Fibroblast of mammary gland (primary cell): ENCODE measurements at places on chromosomes 1 and 21.

GRCh38 chr1:148353461-148354283, 129.4 kb downstream of the PPIAL4G start:
- DNase-seq: peak; percentile 82

- DNase-seq: no peak
These were observed 91.5 kb downstream of the SSBP3 start for GRCh38 chr1:54314696-54315095.

- DNase-seq: no peak
These were observed 110.9 kb downstream of the TOMM20 start for GRCh38 chr1:235017719-235018118.

- DNase-seq: peak; percentile 43
These were observed 12.5 kb upstream of the KCNA3 start for GRCh38 chr1:110687250-110687649.

DNA sequence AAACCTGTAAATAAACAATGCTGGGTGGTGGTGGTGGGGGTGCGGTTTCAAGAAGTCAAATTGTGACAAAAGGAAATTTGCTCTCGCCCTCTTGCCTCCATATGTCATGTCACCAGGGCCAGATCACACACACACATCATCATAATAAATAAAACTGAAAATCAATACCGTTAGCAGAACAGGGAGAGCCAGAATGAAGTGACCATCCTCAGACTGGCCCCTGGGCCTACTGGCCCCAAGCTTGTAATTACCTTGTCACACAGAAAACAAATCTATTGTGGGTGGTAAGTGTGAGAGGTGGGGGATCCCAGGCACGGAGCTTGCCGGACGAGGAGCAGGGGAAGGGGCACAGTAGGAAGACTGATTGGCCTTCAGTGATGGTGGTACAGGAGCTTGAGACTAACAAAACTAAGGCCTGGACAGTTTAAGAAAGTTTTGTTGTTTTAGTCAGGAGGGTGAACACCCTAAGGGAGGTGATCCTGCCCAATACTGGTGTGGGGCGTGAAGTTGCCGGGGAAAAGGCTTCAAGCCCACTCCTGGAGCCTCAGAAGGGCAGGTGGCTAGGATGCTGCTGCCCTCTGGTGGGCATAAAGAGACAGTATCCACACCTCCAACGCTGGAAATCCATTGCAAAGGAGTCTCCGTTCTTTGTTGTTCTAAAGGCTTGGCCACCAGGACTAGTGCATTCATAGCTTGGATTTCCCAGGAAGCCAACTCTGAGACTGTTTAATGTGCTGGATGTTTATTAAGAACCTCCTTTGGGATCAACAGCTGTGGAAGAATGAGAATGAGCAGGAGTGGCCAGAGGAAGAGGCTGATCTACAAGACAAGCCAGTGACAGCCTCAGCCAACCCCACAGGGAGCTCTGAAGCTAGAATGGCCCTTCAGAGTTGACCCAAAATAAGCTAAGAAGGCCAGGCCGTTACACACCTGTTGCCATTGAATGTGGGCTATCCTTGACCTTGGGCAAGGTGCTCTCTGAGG, 8.1 kb upstream of the C1orf216 start:
- peak; percentile 57 for DNase-seq

DNA sequence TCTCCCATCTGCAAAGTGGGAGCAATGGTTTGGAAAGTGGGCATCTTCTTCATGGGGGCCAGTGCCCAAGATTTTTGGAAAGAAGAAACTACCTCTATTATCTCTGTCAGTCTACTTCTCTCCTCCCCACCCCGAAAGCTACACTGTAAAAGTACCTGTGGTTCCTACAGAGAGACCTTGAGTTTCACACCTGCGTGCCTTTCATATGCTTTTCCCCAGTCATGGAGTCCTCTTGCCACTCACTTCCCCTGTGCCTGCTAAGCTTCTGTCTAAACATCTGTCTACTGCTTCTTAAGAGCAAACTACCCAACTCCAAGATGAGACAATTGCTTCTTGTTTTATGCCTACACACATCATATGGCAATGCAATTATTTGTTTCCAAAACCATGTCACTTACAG, 190.9 kb upstream of the L1TD1 start:
- no peak for DNase-seq

GRCh38 chr1:205369701-205370123, 13.0 kb upstream of the KLHDC8A start:
- no peak for DNase-seq

GRCh38 chr1:201108614-201109013, 3.6 kb downstream of the CACNA1S start:
- DNase-seq: no peak

GRCh38 chr1:100750005-100750885, 30.7 kb downstream of the VCAM1 start:
- no peak for DNase-seq

DNA sequence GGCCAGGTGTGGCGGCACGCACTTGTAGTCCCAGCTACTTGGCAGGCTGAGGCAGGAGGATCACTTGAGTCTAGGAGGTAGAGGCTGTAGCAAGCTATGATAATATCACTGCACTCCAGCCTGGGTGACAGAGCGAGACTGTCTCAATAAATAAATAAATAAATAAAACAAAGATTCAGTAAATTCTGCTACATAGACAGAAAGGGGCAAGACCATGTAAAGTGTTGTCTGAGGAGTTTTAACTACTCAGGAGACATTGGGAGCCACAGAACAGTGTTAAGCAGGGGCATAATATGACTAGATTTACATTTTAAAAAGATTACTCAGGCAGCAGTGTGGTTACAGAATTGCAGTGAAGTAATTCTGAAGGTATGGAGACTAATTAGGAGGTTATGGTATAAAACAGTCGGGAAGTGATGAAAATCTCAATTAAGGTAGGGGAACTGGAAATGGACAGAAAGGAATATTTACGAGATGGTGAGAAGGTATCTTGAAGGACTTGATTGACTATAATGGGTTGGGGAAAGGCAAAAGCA, 94.7 kb downstream of the ATP1B1 start:
- peak; percentile 49 for DNase-seq

DNA sequence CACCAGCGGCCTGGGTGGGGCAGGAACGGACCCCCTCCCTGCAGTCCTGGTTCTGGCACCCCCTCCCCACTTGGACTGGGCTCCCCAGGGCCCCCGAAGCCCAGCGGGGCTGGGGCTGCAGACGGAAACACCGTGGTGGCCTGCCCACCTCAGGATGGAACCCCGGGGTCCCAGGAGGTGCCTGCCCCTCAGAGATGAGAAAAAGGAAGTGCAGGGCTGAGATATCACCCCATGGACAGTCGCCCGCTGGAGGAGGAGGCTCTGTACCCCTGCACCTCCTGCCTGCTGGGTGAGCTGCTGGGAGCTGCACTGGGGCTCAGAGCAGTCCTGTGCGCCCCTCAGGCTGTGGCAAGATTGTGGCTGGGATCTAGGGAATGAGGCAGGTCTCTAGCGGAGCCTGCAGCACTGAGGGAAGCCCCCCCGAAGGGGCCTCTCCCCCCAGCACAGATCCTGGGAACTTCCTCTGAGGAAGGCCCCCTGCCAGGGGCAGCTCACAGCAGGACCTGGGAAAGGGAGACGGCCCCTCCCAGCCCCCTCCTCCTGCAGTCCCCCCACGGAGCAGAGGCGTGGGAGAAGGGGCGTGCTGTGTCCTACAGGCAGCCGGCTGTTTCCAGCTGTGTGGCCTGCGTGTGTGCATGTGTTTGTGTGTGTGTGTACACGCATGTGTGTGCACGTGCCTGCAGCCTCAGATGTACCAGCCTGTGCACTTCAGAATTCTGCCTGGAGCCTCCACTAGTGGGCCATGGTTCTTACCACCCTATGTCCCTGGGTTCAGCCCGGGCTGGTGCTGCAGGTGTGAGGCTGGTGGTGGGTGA, 6.9 kb downstream of the AGRN start:
- DNase-seq: no peak

GRCh38 chr1:241310451-241310850, 46.6 kb downstream of the RGS7 start:
- peak; percentile 64 for DNase-seq

GRCh38 chr1:194293851-194294405, 1107.5 kb upstream of the B3GALT2 start:
- no peak for DNase-seq

DNA sequence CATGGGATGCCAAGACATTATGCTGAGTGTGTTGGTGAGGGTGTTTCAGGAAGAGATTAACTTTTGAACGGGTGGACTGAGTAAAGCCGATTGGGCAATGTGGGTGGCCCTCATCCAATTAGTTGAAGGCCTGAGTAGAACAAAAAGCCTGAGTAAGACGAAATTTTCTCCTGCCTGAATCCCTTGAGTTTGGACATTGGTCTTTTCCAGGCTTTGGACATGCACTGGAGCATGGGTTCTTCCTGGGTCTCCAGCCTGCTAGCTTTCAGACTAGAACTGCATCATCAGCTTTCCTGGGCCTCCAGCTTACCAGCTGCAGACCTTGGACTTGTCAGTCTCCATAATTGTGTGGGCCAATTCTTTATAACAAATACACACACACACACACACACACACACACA, 63.6 kb downstream of the NIBAN1 start:
- peak; percentile 91 for DNase-seq

DNA sequence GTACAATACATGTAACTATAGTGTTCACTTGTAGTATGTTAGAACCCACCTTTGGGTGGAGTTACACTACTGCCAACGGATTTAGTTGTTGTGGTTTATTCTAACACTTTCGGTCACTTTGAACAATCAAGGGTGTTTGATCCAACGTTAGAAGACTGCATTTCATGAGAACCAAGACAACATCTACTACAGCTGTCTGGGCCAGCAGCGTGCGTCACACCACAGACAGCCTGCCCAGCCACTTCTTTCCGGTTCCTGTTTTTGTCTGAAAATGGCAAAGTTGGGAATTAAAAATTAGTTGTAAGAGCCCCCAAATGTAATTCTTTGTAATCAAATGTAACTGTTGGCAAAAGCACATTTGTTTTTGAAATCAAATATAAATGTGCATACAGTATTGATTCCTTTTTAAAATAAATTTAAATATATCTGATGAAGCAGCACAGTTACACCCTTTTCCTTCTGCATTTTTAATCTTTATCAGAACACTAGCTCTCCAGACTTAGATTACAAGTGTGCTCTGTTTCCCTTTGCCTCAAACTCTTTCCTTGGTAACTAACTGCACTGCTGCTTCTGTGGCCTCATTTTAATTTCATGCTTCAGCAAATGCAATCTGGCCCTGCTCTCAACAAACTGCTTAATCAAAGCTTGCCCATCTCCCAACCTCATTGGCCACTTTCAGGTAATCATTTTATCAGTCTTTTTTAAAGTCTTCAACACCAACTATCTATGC, 86.6 kb upstream of the DPH5 start:
- no peak for DNase-seq

DNA sequence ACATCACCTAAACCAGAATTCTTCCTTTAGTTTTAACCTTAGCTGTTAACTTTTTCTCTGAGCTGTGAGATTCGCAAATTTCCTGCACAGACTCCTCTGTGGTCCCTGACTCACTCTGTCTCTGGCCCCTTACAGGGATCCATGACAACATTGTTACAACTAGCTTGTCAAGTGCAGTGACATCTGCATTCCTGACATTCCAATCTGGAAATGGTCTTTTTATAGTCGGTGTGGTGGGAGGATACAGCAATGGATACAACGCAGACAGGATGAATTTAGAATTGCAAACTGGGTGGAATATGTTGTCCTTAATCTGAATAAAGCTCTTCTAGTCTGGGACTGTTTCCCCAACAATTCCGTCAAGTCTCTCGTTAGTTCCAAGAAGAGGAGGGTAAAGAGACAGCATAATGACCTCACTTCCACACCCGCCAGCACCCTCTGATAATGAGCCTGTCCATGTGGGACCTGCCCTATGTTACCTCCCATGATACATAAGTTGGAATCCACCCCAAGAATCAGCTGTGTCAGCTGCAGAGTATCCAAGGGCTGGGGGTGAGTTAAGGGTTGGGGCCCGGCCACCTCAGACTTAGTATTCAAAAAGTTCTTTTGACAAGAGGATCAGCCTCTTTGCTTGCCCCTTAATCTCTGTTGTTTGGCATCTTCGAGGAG, 49.4 kb downstream of the ILDR2 start:
- no peak for DNase-seq

- no peak for DNase-seq
These were observed 138.2 kb downstream of the SDCCAG8 start for GRCh38 chr1:243394066-243394465.

DNA sequence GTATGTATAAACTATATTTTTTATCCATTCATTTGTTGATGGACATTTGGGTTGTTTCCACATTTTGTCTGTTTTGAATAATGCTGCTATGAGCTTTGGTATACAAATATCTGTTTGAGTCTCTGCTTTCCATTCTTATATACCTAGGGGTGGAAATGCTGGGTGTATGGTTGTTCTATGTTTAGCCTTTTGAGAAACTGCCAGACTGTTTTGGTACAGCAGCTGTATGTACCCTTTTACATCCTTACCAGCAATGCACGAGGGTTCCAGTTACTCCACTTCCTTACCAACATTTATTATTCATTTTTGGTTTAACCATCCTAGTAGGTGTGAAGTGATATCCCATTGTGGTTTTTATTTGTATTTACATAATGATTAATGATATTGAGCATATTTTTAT, 13.9 kb downstream of the RASAL2 start:
- DNase-seq: no peak

GRCh38 chr1:228180271-228180958, 14.8 kb downstream of the IBA57 start:
- no peak for DNase-seq

- no peak for DNase-seq
These were observed 465.2 kb downstream of the NCAM2 start for GRCh38 chr21:21463456-21463855.

DNA sequence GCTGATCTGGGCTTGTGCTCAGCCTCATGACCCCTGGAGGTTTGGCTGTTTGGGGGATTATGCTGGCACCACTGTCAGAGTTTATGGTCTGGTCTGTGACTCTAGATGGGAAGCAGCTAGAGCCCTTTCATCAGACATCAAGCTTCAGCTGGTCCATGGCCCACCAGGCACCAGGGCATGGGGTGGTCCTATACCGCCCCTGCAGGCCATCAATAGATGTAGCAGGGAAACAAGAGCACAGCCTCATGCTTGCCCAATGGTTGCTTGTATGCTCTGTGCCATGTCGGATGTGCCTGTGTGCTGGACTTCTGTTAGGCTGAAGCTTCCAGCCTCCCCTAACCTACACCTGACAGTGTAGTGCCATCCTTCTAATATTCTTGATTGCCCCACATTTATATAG, 71.1 kb upstream of the CD34 start:
- no peak for DNase-seq

GRCh38 chr1:211543025-211543424, 35.9 kb downstream of the SLC30A1 start:
- DNase-seq: no peak

DNA sequence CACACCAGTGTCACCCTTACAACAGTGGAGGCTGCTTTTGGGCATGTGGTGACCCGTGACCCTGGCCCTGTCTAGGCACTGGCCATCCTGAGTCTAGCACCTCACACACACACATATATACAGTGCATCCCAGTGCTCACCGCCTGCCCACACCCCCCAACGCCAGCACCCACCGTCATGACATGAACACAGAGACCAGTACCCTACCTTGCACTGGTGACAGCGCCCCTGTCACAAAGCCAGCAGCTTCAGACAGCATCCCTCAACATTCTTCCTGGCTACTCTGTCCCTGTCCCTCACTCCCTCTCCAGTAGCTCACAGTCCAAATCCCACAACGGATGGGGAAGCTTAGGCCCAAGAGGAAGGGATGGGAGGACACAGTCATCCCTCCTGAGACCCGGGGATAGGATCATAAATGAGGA, 27.1 kb downstream of the AHDC1 start:
- DNase-seq: no peak

GRCh38 chr21:38956007-38956406, 150.3 kb downstream of the ETS2 start:
- no peak for DNase-seq

GRCh38 chr1:186330758-186331157, 44.3 kb downstream of the TPR start:
- DNase-seq: peak; percentile 3

- DNase-seq: no peak
These were observed 297.3 kb upstream of the PROX1 start for GRCh38 chr1:213690341-213690917.
